Cerebellar cortex (tissue), 1 donor: ENCODE measurements at places on chromosomes 13 and 19.

- DNase-seq = no peak
These were observed 854.3 kb downstream of the UQCRFS1 start for GRCh38 chr19:28358633-28359032.

GRCh38 chr13:95607366-95607765, 37.1 kb downstream of the DZIP1 start:
- no peak for DNase-seq

DNA sequence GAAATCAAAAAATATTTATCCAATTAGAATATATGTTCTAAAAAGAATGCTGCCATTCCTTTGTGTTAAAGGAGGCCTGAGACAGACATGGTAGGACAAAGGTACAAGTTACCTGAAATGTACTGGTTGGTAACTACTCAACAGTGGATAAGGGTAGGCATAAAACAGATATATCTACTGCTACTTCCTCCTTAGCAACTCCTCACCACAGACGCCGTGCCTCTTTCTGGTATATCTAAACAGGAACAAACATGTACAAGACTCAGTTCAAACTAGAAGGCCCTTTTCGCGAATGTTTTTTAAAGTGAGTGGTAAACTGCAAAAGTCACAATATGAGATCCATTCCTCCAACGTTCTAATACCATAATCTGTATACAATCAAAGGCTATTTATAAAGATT, 86.9 kb downstream of the TBC1D4 start:
- DNase-seq = no peak

- DNase-seq = no peak
These were observed 40.7 kb upstream of the N4BP2L1 start for GRCh38 chr13:32468502-32469142.
